NCI-H774 (cell line): ENCODE measurements at places on chromosomes 1 and 21.

- DNase-seq, result no peak
Observed at GRCh38 chr1:112696578-112697314, 10.2 kb downstream of the RHOC start.

- no peak for DNase-seq
Observed at GRCh38 chr1:218211241-218211640, 73.9 kb upstream of the RRP15 start.

DNA sequence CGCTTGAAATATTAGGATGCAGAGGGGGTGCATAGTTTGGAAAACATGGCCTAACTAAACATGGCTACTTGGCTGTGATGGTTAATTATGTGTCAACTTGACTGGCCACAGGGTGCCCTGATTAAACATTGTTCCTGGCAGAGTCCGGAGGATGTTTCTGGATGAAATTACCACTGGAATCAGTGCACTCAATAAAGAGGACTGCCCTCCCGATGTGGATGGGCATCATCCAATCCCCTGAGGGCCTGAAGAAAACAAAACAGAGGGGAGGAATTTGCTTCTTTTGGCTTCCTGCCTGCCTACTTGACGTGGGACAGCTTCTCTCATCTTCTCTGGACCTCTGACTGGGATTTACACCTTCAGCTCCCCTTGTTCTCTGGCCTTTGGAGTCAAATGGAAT lies 79.1 kb upstream of the KCNE2 start:
- no peak for DNase-seq

GRCh38 chr1:109327285-109327684 lies 20.5 kb upstream of the MYBPHL start:
- no peak for DNase-seq

DNA sequence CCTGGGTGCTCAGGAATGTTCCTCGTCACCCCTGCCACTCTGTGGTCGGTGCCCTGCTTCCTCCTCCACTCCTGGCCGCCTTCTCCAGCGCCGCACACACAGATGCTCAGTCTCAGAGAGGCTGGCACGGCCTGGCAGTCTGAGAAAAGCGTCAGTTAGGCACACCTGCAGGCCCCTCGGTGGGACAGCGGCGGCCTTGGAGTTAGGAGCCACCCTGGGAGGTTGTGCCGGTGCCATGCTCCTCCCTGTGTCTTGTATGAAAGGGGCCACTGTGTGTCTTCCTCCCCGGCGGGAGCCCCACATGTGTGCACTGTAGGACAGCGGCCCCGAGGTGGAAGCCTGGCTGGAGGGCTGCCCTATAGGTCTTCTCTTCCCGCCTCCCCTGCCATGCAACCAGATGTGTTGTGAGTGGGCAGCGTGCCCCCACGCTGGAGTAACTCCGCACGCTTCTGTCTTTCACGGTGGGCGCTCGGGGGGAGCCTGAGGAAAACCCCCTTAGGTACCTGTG lies 145.2 kb downstream of the PGBD5 start:
- DNase-seq, result no peak

GRCh38 chr1:42686418-42686817 lies 4.2 kb downstream of the YBX1 start:
- no peak for DNase-seq

- DNase-seq, result no peak
Observed at GRCh38 chr1:109917051-109917767, 6.6 kb downstream of the CSF1 start.

DNA sequence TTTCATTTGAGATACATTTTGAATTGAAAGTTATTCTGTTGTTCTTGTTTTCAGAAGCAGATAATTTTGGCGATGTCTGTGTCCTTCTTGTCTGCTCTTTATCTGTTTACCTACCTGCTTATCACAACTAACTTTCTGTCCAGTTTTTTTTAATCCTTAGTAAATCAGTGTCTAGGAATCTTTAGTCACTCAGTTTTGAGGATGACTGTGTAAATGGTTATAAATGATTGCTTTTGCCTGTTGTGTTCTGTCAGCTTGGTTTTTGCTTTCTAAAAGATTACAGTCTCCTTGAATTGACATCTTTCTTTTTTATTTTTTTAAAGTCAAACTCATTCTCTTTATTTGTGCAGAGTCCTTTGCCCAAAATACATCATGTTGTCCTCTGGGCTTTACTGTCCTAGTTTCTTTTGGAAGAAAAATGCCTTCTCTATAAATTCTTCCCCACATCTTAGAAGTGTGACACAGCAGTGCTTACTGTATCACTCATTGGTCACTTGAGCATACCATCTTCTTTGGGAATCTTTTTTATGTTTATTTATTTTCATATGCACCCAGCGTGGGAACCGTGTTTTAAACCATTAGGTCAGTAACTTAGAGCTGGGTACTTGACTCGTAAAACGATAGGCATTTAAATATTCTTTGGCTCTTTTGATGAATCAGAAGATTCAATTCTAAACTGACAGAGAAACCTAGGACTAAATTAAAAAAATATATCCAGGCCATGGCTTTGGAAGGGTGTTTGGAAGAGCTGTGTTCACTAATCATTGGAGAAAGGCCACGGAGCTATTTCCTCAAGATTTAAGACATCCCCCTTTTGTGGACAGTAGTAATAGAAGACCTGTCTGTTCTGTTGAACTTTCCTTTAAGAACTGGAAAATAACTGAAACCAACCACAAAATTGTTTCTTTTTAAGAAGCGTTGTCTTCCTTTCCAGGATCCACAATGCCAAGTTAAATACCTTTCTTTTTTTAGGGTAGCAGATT lies 20.9 kb downstream of the LAMC1 start:
- DNase-seq, result no peak

- no peak for DNase-seq
Observed at GRCh38 chr1:184267747-184268146, 119.1 kb upstream of the C1orf21 start.

GRCh38 chr21:46125846-46126301 lies 28.0 kb downstream of the COL6A2 start:
- no peak for DNase-seq

DNA sequence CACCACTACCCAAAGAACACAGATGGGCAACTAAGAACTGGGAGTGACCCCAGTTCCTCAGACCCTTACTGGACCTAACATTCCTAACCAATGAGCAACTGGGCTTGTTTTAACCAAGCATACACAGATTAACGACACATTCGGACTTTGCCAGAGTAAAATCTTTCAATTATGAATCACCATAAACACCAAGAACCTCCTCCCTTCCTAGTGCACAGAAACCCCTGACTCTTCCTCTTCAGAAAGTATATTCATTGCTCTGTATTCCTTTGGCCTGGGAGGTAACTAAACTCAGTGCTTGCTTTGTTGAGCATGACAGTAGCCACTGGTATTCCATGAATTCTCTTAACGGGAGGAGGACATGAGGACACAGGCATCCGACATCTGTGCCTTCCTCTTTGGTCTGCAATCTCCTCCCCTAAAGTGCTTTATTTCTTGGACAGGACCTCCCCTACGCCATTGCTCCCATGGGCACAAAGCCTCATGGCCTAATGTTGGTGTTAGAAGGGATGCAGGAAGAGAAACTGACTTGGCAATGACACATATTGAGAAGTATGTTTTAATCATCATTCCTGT lies 42.7 kb downstream of the SEC16B start:
- DNase-seq, result no peak

DNA sequence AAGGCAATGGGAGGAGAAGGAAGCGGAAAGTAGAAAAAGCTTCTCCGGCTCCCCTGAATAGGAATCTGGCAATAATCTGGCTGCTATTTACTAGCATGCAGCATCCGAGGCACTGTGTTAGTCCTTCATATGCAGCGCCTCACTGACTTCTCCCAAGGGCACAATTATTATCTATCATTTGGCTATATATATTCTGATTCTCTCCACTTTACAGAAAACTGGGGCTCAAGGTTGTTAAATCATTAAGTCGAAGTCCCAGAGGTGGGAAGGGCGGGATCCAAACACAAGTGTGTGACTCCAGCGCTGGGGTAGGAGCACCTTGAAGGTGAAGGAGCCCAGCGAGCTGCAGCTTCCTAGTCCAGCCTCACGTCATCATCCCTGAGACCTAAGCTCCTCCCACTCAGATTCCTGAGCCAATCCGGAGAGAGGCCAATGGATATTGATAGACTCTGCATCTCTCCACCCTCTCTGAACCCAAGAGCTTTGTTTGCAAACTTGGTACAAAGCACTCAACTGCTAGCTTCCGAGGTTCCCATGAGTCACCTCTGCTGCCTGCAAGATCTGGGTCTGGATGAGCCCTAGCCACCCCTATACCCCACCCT lies 16.6 kb upstream of the EYA3 start:
- peak; percentile 71 for DNase-seq
